Activated CD8-positive, alpha-beta memory T cell treated with anti-CD3 and anti-CD28 coated beads, Interleukin-2, amount 50 U/mL, for 48 hours (primary cell): ENCODE measurements at places on chromosomes 2 and 18.

DNA sequence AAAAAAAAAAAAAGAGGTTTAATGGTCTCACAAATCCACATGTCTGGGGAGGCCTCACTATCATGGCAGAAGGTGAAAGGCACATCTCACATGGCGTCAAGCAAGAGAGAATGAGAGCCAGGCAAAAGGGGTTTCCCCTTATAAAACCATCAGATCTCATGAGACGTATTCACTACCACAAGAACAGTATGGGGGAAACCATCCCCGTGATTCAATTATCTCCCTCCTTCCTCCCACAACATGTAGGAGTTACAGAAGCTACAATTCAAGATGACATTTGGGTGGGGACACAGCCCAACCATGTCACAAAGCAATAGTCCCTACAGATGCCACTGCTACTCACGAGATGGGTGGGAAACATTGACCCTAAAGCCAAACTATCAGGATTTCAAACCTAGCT is 392.7 kb upstream of the ID2 start:
- no peak for DNase-seq

DNA sequence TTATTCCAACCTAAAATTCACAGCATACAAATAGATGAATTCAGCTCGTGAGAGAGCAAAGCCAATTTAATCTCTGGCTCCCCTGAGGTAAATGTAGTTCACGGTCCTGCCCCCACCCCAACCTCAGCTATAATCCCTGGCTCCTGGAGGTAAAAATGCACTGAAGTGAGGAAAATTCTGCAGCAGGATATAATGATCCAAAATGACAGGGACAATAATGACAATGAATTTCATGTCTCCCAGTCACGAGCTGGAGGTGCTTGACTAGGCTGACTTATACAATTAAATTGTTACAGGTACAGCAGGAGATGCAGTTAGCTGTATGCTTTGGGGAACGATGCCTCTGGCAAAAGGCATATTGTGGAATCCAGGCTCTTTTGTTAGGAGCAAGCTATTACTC is 82.0 kb downstream of the GPD2 start:
- no peak for DNase-seq

DNA sequence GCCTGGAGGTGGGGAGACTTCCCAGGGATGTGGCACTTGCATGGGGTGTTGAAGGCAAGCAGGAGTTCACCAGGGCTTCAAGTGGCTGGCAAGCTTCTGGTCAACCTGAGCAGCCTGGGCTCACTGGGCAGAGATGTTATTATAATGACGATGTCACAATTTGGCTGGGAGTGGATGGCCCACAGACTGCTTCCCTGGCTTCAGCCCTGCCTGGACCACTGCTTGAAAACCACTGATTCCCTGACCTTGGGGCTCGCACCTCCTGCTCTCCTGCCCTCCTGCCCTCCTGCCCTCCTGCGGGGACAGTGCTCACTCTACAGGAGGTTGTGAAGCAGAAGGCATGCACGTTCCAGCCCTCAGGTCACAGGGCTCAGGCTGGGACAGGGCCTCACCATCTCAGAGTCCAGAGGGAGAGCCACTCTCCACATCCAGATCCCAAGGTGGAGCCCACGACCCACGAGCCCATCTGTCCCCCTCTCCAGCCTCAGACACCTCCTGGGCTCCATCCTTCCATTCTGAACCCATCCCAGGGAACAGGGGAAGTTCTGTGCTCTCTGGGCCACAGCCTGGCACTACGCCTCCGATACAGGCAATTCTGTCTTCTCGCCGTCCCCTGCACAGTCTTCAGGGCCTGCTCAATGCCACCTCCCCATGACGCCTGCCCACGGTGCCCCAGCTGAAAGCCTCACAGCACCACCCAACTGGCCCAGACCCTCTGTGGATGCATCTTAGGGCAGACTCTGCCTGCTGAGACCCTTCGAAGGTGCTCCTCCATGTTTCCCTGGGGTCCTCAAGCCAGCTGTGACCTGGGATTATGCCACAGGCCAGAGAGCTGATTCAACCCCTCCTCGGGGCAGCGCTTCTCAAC is 241.6 kb upstream of the RAB6C start:
- no peak for DNase-seq

DNA sequence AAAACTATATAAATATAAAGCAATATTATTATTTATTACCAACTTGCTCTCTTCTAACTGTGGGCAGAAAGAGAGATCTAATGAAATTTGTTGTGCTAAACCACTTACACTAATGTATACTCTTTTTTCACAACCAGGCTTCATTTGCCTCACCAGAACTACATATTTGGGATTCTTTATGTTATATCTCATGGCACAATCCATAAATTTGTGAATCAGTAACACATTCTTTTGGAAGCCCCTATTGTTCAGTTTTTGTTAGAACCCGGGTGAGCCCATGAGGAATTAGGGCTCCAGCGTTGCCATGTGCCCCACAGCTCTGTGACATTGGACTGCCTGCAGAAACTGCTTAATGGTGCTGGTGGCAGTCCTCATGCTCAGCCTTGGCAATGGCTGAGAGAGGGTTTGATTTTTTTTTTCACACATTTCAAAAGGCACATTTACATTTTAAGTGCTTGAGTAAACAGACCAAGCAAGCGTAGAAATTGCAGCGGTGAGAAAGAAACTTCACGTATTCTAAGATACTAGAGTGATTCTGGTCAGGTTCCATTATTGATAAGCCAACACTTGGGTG is 15.3 kb downstream of the VIT start:
- no peak for DNase-seq

GRCh38 chr2:72292433-72292832 is 144.8 kb upstream of the CYP26B1 start:
- no peak for DNase-seq

DNA sequence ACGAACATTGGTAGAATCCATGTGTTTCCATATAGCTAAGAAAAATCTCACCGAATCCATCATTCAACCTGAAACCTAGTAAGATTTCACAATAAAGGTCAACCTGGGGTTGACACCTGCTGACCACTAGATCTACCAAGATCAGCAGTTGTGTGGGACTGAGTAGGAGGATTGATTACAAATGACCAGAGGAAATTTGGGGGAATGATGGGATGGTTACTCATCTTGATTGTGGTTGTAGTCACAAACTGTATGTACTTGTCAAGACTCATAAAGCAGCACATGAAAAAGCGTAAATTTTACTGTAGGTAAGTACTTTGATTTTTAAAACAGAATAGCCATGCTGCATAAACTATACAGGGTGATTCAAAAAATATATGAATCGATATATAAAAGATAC is 14.7 kb downstream of the DAPL1 start:
- no peak for DNase-seq

DNA sequence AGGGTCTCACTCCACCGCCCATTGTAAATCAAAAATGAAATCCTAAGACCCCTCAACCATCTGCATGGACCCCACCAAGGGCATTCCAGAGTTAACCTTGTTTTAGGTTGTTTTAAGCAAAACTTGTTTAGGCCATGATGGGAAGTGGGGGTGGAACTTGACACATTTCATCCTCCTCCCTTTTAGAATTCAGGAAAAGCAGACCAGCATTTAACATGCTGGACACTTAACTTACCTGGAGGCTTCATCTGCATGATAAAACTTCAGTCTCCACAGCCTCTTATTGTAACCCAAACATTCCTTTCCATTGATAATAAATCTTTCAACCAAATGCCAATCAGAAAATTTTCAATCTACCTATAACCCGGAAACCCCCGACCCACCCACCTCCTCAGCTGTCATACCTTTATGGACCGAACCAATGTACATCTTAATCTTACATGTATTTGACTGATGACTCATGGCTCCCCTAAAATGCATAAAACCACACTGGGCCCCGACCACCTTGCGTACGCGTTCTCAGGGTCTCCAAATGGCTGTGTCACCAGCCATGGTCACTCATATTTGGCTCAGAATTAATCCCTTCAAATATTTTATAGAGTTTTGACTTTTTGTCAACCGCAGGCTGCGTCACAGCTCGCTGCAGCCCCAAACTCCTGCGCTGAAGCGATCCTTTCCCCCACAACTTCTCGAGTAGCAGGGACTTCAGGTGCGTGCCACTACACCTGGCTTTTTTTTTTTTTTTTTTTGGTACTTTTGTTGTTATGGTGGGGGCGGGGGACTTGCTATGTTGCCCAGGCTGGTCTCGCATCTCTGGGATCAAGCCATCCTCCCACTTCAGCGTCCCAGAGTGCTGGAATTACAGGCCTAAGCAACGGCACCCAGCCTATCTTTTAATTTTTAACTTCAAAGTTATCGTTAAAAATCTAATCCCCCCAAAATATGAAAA is 917 bp downstream of the MPPE1 start:
- DNase-seq, result no peak

GRCh38 chr2:182248362-182248761 is 178.5 kb downstream of the PDE1A start:
- no peak for DNase-seq

DNA sequence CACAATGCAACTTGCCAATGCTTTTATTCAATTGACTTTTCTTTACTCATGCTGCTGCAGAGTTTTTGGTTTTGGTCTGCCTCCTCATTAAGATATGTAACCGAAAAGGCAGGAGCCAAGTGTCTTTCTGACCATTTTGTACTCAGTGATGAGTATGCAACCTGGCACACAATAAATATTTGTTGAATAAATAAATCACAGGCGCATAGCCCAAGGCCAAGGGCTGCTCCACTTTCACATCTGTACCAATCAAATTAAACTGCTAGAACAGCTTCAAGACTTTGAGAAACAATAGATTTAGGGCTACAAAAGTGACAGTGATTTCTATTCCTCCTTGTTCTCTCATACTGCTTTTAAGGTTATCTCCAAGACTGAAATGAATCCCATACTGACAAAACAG is 828.2 kb downstream of the RNF144A start:
- no peak for DNase-seq

GRCh38 chr2:65292106-65292400 is 64.4 kb downstream of the ACTR2 start:
- no peak for DNase-seq

GRCh38 chr2:46547223-46548102 is 68.1 kb downstream of the TMEM247 start:
- no peak for DNase-seq

DNA sequence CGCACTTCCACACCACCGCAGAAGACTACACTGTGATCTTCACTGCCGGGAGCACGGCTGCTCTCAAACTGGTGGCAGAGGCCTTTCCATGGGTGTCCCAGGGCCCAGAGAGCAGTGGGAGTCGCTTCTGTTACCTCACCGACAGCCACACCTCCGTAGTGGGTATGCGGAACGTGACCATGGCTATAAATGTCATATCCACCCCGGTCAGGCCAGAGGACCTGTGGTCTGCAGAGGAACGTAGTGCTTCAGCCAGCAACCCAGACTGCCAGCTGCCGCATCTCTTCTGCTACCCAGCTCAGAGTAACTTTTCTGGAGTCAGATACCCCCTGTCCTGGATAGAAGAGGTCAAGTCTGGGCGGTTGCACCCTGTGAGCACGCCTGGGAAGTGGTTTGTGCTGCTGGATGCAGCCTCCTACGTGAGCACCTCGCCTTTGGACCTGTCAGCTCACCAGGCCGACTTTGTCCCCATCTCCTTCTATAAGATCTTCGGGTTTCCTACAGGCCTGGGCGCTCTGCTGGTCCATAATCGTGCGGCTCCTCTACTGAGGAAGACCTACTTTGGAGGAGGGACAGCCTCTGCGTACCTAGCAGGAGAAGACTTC is 12.5 kb downstream of the MOCOS start:
- DNase-seq, result peak; percentile 26

- DNase-seq, result no peak
These were observed 133.1 kb upstream of the SEC11C start for GRCh38 chr18:59006461-59007067.

GRCh38 chr2:121804340-121804739 is 48.9 kb downstream of the TSN start:
- no peak for DNase-seq

- no peak for DNase-seq
These were observed 271.0 kb downstream of the MYCN start for GRCh38 chr2:16211341-16211740.

- DNase-seq, result no peak
These were observed 294.5 kb downstream of the CCDC178 start for GRCh38 chr18:33146014-33146413.

DNA sequence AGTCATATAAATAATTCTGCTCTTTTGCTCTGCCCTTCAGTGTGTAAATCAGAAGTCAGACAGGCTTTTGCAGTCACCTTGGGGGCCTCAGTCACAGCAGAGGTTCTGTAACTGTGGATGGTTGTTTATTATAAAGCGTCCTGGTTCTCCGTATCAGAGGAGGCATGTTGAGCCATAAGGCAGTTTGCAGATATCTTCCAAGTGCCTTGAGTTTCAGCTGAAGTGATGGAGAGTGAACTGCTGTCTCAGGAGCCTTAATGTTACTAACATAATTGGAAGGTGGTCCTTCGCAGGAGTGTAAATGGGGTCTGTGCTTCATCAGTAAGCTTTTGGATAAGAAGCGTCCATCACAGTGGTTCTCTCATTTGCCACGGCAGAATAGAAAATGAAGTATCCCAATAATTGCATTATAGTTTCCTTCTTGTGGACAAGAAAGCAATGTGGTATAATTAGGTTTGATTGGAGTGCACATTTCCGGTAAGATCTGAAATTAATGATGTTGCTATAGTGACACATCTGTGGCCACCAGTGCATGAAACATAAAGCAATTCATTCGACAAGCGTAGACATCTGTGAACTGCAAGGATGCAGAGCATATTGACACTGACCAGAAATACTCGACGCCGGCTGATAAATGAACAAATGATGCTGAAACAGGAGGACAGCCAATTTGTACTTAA is 112.5 kb upstream of the NFATC1 start:
- DNase-seq, result no peak
